Endothelial cell (in vitro differentiated cells): ENCODE measurements at places on chromosomes 7 and 10. TPM values are rescaled to one million over a fixed set of nuclear protein-coding genes. Genes with fewer than 3 reads are reported as not detected.

- no peak overlapping the region for H3K4me3 ChIP-seq
- DNase-seq, result no peak
- no peaks in the 10 kb centered on the region for H3K27me3 ChIP-seq
- H3K27ac ChIP-seq, result no peak overlapping the region
- peaks cover 8% of the 10 kb centered on the region for H3K4me1 ChIP-seq
Observed at GRCh38 chr7:41731493-41732435, 28.9 kb upstream of the INHBA start.

DNA sequence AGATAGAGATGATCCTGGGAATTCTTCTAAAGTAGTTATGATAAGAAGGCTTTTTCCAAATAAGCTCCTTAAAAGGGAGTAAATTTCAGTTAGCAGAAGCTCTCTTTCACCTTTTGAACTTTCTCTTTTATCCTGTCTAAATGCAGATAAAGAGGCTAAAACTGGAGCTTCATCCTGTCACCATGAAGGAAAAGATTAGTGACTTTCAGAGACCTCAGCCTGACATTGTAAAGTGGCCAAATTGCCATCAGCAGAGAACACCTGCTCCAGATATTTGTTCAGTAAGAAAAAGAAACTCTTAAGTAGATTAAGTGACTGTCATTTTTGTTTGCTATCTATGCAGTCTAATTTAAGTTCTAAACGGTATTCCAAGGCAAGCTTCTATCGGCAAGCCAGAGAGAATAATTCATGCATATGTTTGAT, 18.3 kb downstream of the VWDE start:
- no peak for DNase-seq
- no peaks in the 10 kb centered on the region for H3K36me3 ChIP-seq
- no peaks in the 10 kb centered on the region for H3K4me1 ChIP-seq
- H3K27ac ChIP-seq, result no peak overlapping the region

BMPER gene
- 2.5 TPM for total RNA-seq

- no peak overlapping the region for H3K27ac ChIP-seq
- peaks cover 7% of the 10 kb centered on the region for H3K27me3 ChIP-seq
- no peaks in the 10 kb centered on the region for H3K4me1 ChIP-seq
- H3K36me3 ChIP-seq, result no peaks in the 10 kb centered on the region
- H3K4me3 ChIP-seq, result no peak overlapping the region
Observed at GRCh38 chr10:70596110-70596798, 6.3 kb downstream of the PRF1 start.

GRCh38 chr10:98235846-98236245, 32.1 kb downstream of the LOXL4 start:
- no peaks in the 10 kb centered on the region for H3K27me3 ChIP-seq
- no peak for DNase-seq
- no peaks in the 10 kb centered on the region for H3K4me1 ChIP-seq
- no peak overlapping the region for H3K4me3 ChIP-seq
- no peaks in the 10 kb centered on the region for H3K36me3 ChIP-seq
- no peak overlapping the region for H3K27ac ChIP-seq

GRCh38 chr7:147971606-147972110, 618.9 kb upstream of the C7orf33 start:
- H3K4me1 ChIP-seq, result no peaks in the 10 kb centered on the region
- H3K4me3 ChIP-seq, result no peak overlapping the region
- H3K27me3 ChIP-seq, result no peaks in the 10 kb centered on the region
- H3K27ac ChIP-seq, result no peak overlapping the region

DNA sequence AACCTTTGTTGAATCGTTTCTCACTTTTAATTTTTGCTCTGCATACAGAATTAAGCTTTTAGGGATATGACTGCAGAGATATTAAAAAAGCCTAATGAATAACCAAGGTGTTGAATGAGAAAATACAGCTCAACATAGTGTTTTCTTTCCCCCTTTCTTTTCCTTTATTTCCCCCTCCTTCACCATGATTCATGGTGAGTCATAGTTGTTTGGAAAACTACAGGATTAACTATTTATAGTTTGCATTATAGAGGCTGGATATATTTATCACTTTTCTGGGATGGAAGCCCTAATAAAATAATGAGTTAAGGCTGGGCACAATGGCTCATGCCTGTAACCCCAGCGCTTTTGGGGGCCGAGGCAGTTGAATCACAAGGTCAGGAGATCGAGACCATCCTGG, 115.0 kb downstream of the DNAJB9 start:
- no peak overlapping the region for H3K27ac ChIP-seq
- no peaks in the 10 kb centered on the region for H3K27me3 ChIP-seq
- no peak overlapping the region for H3K4me3 ChIP-seq
- H3K4me1 ChIP-seq, result no peaks in the 10 kb centered on the region
- no peaks in the 10 kb centered on the region for H3K36me3 ChIP-seq
